ENCODE measurements at places on chromosomes 3 and 15. TPM values are rescaled to one million over a fixed set of nuclear protein-coding genes. Genes with fewer than 3 reads are reported as not detected.

- DNase-seq = no peak
Observed at GRCh38 chr3:112351036-112351435, 18.1 kb downstream of the CD200 start.

- DNase-seq = peak; percentile 74
Observed at GRCh38 chr3:128584412-128585020, 66.1 kb downstream of the RPN1 start.

The DZIP1L gene
- total RNA-seq = 51.5 TPM

The PPP2R3A gene
- total RNA-seq = 23.2 TPM

The TMEM207 gene
- total RNA-seq = not detected

The DISP2 gene
- under 0.01 TPM for total RNA-seq

The RHCG gene
- not detected for total RNA-seq

GRCh38 chr3:113495035-113495434 is 19.9 kb downstream of the SPICE1 start:
- peak; percentile 44 for DNase-seq

GRCh38 chr3:8147711-8148110 is 353.9 kb upstream of the LMCD1 start:
- no peak for DNase-seq

DNA sequence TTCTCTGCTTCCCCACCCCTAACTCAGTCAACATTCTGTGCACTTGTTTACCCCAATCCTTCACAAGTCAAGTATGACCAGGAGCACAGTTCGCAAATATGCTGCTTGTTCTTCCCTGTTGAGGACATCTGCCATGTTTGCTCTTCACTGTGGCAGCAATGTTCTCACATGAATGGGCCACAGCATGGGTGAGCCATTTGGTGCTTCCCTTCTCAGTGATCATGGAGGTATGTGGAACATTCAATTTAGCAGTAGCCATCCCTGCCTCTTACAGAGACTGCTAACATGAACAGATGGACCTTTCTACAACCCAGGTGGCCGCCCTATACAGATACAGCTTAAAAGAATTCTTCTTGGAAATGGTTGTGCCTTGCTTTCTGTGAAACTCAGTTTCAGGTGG is 660.1 kb upstream of the SGO1 start:
- no peak for DNase-seq

DNA sequence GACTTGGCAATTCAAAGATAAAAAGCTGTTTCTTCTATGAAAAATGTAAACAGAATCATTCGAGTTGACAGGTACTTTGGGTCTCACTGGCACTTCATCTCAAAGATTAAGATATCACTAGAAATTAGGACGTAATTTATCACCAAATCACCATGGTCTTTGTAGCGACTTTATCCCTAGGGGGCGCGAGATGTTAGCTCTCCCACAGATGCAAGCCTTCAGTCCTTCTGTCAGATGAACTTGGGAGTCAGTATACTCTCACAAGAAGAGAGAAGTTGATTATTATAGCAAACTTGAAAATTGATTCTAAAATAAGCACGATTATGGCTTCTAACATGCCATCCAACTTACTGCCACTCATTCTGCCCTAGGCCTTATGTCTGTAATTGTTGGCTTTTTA is 150.3 kb downstream of the ALCAM start:
- no peak for DNase-seq

DNA sequence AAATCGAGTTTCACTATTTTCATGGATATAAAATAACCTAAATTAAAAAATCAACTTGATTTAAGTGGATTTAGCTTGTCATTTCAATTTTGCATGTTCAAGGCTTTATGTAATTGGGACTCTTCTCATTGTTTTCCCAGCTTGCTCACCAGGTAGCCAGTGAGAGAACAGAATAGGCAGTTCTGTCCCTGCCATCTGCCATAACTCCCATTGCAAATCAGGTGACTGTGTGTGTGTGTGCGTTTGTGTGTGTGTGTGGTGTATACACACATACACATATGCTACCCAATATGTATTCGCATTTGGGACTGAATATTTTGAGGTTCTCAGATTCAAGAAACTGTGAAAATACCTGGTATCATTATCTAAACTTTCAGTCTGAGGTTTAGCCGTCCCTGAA is 1069.8 kb downstream of the IGSF11 start:
- no peak for DNase-seq

The STAC gene
- total RNA-seq = 0.32 TPM

DNA sequence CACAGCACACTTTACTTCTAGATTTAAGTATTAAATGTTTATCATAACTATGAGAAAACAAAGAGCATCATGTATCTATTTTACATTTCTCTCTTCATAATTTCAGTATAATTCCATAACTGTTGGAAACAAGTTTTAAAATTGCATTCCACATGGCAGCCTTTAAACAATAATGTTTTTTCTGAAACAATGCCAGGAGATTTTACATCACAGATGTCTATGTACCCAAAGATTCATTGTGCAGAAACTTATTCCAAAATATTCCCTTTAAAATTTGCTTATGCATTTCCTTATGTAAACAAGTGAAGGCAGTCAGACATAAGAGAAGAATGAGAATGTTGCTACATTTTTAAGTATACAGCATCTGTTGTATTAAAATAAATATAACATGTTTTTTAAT is 324.9 kb upstream of the COL8A1 start:
- DNase-seq = peak; percentile 37

The NRROS gene
- 0.32 TPM for total RNA-seq

DNA sequence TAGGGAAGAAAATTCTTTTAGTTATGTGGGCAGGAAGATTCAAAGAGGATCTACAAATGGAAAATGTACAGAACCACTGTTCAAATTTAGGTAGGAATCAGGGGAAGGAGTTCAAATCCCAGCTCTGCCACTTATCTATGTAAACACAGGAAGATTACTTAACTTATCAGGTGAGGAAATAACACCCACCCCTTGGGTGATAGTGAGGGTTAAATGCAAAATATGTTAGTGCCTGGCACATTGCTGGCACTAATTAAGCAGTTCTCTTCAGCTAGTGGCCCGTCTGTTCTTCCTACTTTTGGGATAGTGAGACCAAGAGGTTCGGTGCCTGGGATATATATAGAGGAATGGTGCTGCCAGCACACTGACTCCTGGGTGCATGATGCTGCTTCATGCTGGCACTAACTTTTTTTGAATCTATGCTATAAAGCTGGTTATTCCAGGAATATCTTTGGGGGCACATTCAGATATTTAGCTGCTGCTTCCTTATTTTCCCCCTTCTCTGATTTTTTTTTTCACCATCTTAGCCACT is 83.8 kb downstream of the XRN1 start:
- no peak for DNase-seq

DNA sequence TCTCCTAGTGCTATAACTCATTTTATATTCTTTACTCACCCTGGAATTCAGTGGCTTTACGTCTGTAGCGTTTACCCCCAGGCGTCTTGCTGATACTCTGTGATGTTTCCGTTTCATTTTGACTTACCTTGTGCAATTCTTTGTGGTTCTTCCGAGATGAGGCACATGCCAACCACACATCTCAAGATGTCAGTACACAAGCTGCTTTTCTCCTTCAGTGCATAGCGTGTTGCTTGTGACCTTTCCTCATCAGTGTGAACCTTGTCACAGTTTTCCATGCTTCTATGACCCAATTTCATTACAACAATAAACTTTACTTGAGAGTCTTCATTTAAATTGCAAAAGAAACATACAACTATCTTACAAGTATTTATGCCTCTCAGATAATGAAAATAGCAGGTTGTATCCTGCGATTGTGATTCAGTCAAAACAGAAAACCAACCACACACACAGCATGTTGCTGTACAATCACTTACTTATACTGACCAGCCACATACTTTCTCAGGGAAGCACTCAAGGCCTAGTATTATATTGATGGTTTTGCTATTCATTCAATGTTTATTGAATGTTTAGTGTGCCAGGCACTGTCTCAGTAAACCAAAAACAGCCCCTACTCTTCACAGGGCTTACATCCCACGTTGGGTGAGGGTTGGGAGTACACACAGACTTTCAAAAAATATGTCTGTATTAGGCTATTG is 4.6 kb upstream of the TBL1XR1 start:
- peak; percentile 28 for DNase-seq

GRCh38 chr3:153957421-153957820 is 163.8 kb upstream of the ARHGEF26 start:
- no peak for DNase-seq

The GLDN gene
- total RNA-seq = 0.32 TPM

The GOLGA6L9 gene
- total RNA-seq = 1.3 TPM

DNA sequence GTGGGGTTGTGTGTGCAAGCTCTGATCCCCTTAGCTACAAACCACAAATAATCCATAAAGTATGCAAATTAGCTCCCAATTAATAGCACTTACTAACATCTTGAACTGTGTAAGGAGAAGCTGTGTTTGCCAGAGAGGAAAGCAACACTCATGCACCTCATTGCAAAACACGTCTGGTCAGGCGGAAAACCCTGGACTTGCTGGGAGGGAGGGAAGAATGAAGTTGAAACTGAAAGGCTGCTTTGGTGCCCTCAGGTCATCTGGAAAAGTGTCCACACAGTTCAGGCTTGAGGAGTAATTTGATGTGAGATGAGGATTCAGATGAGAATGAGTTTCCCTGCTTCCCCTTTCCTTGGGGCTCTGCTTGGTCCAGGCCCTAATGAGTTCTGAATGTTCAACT is 185.5 kb upstream of the ANKRD28 start:
- DNase-seq = peak; percentile 90

The PLIN1 gene
- under 0.01 TPM for total RNA-seq

DNA sequence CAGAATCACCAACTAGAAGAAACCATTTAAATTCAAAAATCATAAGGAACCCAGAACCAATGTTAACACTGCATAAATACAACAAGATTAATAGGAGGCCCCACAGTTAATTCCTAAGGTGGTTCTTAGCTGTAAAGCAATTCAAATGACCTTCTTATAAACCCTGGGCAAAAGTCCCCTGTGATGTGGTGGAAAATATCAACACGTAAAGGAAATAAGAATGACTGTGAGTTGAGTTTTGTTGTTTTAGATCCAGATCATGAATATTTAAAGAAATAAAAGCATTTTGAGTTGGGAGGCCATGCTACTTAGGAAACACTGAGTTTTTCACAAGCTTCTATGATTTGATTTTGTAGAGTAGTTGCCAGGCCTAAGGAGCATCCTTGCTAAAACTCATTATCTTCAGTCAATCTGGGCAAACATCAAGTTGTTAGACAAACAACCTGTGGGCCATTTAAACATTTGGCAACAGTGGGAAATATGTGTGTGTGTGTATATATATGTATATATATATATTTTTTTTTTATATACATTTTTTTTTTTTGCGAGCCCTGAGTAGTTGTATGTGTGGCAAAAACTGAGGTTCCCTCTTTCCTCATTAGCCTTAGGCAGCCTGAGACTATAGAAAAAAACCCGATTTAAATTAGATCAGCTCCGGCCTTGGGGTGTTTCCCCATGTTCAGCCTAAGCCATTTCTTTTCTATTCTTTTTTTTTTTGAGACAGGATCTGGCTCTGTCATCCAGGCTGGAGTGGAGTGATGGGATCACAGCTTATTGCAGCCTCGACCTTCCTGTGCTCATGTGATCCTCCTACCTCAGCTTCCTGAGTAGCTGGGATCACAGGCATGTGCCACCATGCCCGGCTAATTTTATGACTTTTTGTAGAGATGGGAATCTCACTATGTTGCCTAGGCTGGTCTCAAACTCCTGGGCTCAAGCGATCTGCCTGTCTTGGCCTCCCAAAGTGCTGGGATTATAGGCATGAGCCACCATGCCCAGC is 8.0 kb upstream of the PXK start:
- no peak for DNase-seq

The GOLGA8J gene
- not detected for total RNA-seq

The C3orf85 gene
- total RNA-seq = not detected

The PTH1R gene
- 2.6 TPM for total RNA-seq

DNA sequence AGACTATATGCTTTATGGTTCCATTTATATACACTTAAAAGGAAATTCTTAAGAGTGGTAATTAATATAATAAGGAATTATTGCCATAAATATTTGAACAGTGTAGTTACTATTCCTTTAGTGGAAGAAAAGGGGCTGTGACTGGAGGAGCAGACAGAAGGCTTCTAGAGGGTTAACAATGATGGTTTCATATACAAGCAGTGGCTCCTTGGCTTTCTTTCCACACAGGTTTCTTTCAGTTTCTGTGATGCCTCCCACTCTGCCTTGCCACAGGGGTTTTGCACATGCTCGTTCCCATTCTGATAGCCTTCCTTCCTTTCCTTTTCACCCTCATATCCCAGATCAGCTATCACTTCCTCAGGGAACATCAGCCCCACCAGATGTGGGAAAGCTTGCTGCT is 108.8 kb upstream of the LYSMD4 start:
- no peak for DNase-seq

DNA sequence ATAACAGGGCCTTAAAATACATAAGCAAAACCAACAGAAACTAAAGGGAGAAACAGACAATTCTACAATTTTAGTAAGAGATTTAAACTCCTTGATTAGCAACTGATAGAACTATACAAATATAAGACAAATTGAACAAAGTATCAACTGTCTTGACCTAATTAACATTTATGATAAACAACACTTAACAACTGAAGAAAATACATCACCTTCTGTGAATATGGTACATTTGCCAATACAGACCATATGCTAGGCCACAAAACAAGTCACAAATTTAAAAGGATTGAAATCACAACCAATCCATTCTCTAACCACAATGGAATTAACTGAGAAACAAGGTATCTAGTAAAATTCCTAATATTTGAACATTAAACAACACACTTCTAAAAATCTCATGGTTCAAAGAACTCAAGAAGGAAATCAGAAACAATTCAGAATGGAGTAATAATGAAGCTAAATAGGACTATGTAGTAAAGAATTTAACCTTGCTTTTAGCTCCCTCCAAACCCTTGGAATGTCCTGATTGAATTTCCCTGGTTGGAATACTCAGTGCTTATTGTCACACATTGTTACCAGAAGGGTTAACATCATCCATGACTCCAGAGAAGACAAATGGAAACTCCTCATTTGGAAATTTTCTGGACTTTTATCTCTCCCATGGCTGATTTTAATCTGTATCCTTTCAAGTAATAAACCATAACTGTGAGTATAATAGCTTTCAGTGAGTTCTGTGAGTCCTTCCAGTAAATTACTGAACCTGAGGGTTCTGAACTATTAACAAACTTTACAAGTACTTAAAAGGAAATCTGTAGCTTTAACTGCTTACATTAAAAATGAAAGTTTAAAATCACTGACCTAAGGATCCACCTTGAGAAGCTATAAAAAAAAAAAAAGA is 88.8 kb downstream of the DLG1 start:
- DNase-seq = no peak

DNA sequence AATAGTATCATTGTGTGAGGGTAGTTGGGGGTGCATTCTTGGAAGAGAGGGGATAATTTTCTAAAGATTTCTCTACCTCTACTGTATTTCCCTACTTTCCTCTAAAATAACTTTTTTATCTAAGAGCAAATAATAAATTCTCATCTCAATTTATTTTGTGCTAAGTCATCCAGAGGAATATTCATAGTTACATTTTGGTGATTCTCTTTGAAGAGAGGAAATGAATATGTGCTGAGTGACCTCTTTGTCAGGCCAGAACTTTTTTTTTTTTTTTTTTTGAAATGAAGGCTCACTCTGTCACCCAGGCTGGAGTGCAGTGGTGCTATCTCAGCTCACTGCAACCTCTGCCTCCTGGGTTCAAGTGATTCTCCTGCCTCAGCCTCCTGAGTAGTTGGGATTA is 15.1 kb upstream of the CCDC80 start:
- no peak for DNase-seq

Data from fibroblast of villous mesenchyme (primary cell).